Activated naive CD8-positive, alpha-beta T cell treated with anti-CD3 and anti-CD28 coated beads, Interleukin-2, amount 10 ng/mL, durations not matched to agents 7 days and 5 days (primary cell): ENCODE measurements at places on chromosomes 1 and 21. TPM values are rescaled to one million over a fixed set of nuclear protein-coding genes. Genes with fewer than 3 reads are reported as not detected.

GRCh38 chr1:30798389-30799232 is 41.0 kb upstream of the LAPTM5 start:
- peaks cover 21% of the 10 kb centered on the region for H3K27me3 ChIP-seq
- no peak overlapping the region for H3K27ac ChIP-seq
- no peak overlapping the region for H3K4me3 ChIP-seq
- no peaks in the 10 kb centered on the region for H3K36me3 ChIP-seq
- no peak for DNase-seq

DNA sequence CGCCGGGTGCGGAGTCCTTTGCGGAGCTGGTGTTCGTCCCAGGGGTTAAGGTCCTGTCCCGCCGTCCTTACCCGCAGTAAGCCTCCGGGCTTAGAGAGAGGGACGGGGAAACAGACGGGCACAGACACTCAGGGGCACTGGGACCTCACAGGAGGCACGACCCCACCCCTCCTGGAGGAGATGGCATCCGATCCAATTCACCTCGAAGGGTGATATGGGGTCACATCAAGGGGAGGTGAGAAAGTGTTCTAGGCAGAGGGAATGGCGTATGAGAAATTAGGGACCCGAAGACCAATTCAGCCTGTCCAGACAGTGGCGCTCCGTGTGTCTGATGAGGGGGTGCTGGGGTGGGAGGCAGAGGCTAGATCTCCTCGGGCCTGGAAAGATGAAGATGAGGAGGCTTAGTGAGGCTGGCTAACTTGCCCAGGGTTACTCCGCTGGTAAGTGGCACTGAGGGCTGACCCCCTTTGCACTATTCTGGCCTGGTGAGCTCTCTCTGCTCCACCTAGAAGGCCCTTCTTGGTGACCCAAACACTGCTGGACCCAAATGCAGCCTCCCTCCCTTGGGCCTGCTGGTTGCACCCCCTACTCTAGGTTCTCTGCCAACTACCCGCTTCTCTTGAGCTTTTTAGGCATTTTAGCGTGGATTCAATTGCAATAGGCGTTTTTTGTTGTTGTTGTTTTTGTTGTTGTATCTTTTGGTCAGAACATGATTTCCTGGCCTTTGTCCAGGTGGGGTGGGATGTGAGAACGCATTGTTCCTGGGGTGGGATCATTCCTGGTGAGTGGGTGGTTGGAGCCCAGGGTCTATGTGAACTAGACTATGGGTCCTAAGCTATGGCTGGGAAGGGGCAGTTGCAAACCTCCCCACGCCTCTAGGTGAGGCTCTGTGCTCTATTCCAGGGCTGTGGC is 12.3 kb downstream of the BTBD19 start:
- H3K4me1 ChIP-seq: peaks cover 31% of the 10 kb centered on the region
- H3K27me3 ChIP-seq: no peaks in the 10 kb centered on the region
- H3K36me3 ChIP-seq: no peaks in the 10 kb centered on the region

DNA sequence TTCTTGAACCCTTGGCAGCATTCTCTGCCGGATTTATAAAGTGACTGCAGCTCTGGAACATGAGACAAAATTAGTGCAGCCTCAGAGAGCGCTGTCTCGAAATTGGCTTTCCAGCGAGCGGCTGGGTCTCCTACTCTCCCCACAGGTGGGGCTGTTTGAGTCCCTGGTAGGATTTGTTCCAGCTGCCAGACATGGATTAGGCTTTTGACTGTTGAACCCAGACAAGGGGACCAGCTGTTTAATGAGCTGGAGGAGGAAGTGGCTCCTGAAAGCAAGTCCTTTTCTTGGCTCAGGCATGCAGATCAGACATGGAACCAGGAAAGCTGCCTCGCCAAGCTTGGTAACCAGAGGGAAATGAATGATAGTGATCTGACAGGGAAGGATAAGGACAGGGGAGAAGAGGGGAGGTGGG is 69.6 kb downstream of the UBIAD1 start:
- peaks cover 4% of the 10 kb centered on the region for H3K4me1 ChIP-seq
- peaks cover 34% of the 10 kb centered on the region for H3K27me3 ChIP-seq
- H3K36me3 ChIP-seq: no peaks in the 10 kb centered on the region
- no peak overlapping the region for H3K4me3 ChIP-seq
- no peak overlapping the region for H3K27ac ChIP-seq
- DNase-seq: no peak

- peaks cover 35% of the 10 kb centered on the region for H3K4me1 ChIP-seq
- peaks cover 2% of the 10 kb centered on the region for H3K36me3 ChIP-seq
- H3K4me3 ChIP-seq: no peak overlapping the region
Observed at GRCh38 chr21:45150638-45151131, 76.3 kb downstream of the ADARB1 start.

- DNase-seq: no peak
- peaks cover 20% of the 10 kb centered on the region for H3K4me1 ChIP-seq
- H3K4me3 ChIP-seq: no peak overlapping the region
- H3K36me3 ChIP-seq: no peaks in the 10 kb centered on the region
Observed at GRCh38 chr1:154729031-154729442, 121.1 kb upstream of the ADAR start.

DNA sequence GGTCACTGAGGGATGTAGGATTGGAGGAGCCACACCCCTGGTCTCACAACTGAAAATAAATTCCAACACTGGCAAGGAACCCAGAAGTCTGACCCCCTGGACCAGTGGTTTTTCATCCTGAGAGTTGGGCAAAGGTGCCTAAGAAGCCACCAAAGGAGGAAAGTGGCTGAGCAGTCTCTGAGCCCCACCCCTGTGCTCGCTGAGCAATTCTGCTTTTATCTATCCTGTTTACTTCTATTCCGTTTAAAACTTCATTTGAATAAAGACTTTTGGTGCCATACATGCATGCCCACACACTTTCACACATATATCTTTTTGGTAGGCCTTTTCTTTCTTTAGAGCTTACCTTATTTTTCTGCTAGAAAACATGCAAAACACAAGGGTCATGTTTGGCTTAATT is 13.9 kb upstream of the CD53 start:
- no peak for DNase-seq
- H3K4me3 ChIP-seq: no peak overlapping the region
- peaks cover 11% of the 10 kb centered on the region for H3K36me3 ChIP-seq

GRCh38 chr1:21490774-21491487 is 18.3 kb upstream of the ALPL start:
- peaks cover 24% of the 10 kb centered on the region for H3K27me3 ChIP-seq
- H3K27ac ChIP-seq: no peak overlapping the region
- H3K4me1 ChIP-seq: peaks cover 9% of the 10 kb centered on the region
- DNase-seq: no peak

DNA sequence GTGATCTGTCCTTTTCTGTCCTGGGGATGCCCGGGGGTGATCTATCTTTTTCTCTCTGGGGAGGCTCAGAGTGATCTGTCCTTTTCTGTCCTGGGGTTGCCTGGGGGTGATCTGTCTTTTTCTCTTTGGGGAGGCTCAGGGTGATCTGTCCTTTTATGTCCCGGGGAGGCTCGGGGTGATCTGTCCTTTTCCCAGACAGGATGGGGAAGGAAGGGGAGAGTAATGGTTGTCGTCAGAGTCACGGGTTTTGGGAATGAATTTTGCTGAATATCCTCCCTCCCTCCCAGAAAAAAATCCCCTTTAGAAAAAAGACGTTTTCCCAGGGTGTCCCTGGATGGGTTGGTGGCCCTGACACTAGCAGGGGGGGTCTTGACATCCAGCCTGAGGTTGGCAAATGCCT is 91.5 kb downstream of the ARHGEF10L start:
- no peak overlapping the region for H3K4me3 ChIP-seq
- H3K27me3 ChIP-seq: no peaks in the 10 kb centered on the region
- H3K4me1 ChIP-seq: no peaks in the 10 kb centered on the region
- H3K36me3 ChIP-seq: no peaks in the 10 kb centered on the region
- DNase-seq: no peak

NGF gene
- not detected for total RNA-seq
